NCI-H345 (cell line): ENCODE measurements at places on chromosomes 4 and X.

DNA sequence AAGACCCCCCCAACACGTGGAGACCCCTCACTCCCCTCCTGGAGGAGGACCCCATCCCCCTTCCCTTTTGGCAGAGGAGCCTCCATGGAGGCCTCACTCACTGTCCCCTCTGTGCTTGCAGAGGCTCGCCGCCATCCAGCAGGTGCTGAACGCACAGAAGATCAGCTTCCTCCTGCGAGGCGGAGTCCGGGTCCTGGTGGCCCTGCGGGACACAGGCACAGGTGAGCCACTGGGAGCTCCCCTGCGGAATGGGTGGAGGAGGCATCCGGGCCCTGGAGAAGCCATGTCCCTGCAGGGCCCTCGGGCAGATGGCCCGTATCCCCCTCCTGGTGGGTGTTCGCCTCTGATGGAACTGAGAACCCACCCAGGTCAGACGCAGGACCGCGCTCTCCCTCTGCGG is 206.5 kb downstream of the AFAP1 start:
- DNase-seq, result no peak

- DNase-seq, result no peak
Observed at GRCh38 chr4:85672116-85672515, 197.2 kb downstream of the ARHGAP24 start.

GRCh38 chrX:140504371-140505324 is at the start of gene SOX3:
Gene SOX3, minus strand, starts transcription at chrX:140505069. Its CDS starts 9 bp downstream, at chrX:140505060.
- DNase-seq, result no peak

DNA sequence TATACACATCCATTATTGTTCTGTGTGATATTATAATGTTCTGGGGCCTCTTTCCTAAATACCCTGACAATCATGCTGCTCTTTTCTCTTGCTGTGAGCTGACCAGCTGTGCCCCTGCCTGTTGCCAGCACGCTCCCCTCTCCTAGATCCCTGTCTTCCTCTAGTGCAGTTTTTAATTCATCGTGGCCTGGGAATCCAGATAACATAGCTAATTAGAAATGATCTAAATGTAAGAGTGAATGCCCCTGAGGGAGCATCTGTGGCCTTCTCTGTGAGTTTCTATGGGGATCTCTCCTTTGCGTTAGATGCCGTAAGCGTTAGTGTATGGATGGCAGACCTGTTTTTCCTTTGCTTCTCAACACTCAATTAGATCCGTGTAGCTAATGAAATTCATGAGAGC is 434.3 kb downstream of the SPRY1 start:
- no peak for DNase-seq

DNA sequence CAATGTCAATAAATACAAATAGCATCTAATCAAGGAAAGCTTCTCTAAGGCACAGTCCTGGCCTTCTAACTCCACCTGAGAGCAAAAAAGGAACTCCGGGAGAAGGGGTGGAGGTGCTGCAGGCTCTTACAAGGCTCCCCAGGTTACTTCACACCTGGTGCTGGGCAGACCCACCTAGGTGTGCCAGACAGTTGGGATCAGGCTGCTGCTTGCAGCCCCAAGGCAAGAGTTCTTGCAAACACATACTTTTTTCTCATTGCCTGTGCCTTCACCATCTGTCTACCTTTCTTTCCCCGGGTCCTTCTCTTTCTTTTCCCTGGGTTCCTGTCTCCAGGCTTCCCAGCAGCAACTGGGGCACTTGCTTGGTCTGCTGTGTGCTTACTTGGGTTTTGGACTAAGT is 81.4 kb upstream of the STIM2 start:
- DNase-seq, result no peak

- DNase-seq, result no peak
Observed at GRCh38 chr4:153346563-153346962, 2.1 kb downstream of the MND1 start.

DNA sequence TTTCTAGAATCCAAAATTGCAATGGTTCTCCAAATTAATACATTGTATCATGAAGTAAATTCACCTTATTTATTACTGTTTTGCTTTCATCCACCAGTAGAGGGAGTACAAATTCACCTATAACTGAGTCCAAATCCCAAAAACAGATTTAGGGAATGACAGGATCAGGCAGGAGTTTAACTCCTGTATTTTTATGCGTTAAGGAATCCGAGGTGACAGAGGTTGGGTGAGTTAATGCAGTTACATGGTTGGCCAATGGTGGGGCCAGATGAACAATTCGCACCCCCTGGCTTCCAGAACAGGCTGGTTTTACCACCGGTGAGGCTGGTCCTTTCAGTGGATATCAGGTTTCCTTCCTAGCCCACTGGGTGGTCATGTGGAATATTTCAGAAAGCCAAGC is 82.4 kb downstream of the MTNR1A start:
- peak; percentile 9 for DNase-seq

GRCh38 chr4:140743194-140743931 is 12.8 kb downstream of the TBC1D9 start:
- DNase-seq, result peak; percentile 42

DNA sequence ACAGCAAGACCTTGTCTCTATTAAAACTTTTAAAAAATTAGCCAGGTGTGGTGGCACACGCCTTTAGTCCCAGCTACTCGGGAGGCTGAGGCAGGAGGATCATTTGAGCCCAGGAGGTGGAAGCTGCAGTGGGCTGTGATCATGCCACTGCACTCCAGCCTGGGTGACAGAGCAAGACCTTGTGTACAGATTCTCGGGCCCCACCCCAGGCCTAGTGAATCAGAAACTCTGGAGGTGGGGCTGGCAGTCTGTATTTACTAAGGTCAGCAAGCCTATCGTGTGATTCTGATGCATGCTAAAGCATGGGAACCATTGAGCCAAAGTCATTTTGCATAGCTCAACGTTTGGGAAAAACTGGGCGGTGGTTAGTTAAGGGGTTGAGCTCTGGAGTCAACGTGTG is 3.5 kb downstream of the S100G start:
- DNase-seq, result no peak

- no peak for DNase-seq
Observed at GRCh38 chr4:538542-539142, 37.5 kb downstream of the TMEM271 start.
